ENCODE measurements at places on chromosomes 1 and 21.

DNA sequence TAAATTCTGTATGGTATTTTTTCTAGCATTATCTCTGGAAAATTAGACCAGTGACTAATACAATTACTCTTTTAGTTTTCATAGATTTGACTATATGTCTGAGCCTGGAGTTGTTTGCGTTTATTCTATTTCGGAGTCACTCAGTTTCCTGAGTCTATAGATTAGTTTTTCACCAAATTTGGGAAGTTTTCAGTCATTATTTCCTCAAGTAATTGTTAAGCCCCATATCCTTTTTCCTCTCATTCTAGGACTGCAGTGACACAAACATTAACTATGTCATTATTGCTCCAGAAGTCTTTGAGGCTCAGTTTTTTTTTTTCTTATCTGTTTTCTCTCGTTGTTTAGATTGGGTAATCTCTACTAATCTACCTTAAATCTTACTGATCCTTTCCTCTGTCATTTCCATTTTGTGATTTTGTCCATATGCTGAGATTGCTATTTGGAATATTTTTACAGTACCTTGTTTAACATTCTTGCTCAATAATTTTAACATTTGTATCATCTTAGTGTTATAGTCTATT, 886.2 kb downstream of the LTN1 start:
- DNase-seq, result no peak

DNA sequence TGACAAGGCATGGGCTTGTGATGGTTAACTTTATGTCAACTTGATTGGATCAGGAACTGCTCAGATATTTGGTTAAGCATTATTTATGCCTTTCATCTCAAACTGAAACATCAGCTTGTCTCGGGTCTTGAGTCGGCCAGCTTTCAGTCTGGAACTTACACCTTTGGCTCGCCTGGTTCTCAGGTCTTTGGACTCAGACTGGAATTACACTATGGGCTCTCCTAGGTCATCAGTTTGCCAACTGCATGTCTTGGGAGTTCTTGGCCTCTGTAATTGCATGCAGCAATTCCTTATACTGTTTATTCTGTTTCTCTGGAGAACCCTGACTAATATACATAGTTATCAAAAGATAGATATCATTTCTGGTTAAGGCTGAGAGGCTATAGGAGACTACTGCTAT, 653.7 kb downstream of the ADGRL2 start:
- no peak for DNase-seq

- no peak for DNase-seq
Measured at GRCh38 chr1:154758346-154758745, 111.7 kb downstream of the KCNN3 start.

DNA sequence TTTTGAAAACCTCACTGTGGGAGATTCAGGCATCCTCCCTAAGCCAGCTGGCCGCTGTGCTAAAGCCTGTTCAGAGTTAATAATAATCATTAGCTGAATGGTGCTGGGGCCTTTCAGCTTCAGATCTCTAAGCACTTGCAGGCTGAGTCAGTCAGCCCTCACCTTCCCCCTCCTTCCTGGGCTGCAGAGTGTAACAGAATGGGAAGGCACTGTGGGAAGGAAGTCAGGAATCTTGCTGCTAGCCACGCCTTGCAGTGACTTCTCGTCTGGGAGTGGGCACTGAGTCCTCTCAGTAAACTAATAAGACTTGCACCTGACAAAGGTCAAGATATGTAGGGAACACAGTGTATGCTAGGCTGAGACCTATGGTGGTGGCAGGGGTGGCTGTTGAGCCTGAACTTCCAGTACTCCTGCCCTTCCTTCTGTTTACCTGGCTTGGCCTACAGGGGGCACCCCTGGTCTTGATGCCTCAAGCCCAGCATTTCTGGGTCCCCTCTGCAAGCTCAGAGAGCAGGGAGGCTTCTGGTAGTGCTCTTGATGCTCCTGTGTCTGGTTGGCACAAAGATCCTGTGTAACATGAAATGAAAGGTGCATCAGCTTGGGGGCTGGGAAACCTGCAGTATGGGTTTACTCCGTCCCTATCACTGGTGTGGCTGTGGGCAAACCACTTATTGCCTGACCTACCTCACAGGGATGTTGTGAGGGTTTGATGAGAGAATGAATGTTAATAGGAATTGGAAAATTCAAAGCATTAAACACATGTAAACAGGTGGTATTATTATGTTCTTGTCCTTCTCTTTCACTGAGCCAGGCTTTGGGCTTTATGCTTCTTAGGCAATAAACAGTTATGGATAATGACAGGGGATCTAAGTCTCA, 6.0 kb downstream of the CYB561D1 start:
- DNase-seq, result no peak

GRCh38 chr1:204647114-204647804, 38.3 kb downstream of the LRRN2 start:
- DNase-seq, result no peak

DNA sequence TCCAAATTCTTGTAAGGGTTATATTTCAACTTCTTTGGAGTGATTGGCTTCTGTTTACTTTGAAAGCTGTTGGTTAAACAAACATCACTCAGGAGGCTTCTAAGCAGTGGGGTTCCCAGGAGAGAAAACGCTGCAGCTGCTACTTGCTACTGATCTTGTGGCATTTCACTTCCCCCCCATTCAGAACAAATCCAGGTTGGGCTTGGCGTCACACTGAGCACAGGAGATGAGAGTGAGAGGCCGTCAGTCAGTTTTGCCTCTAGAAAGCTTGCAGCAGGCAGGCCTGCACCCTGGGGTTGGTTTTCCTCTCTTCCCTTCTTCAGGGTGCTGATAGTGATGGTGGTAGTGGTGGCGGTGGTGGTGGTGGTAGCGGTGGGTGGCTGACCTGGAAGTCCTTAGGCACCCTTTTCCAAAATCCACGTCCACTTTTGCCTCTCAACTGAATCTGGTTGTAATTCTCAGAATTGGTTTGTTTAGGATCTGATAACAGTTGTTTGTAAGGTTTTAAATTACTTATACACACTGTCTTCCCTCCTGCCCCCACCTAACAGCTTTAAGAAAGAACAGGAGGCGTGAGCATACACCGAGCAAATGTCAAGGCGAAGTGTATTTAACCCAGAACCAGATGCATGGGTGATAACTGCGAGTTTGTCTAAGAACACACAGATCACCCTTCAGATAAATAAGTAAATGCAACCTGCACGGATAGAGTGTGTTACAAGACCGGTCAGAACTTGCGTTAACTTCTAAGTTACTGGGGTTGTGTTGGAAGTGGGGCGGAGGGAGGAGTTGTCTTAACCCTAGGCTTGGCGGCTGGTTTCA, 3.2 kb upstream of the PROX1 start:
- no peak for DNase-seq

DNA sequence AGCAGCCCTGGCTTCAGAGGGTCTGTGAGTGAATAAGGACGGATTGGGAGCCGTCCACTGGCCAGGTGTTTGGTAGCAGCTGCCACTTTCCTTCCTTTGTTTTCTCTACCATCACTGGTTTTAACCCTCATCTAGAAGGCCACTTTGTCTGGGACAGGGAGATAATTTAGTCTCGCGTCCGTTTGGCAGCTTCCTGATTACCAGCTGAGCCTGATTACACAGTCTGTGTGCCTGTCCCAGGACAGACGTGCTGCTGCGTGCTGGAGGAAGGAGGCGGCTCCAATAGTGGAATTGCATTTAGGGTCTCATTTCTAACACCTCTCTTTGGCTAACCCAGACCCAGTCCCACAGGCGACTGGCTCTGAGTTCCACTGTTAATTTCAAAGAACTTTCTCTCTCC, 24.6 kb upstream of the CASQ2 start:
- DNase-seq, result no peak

DNA sequence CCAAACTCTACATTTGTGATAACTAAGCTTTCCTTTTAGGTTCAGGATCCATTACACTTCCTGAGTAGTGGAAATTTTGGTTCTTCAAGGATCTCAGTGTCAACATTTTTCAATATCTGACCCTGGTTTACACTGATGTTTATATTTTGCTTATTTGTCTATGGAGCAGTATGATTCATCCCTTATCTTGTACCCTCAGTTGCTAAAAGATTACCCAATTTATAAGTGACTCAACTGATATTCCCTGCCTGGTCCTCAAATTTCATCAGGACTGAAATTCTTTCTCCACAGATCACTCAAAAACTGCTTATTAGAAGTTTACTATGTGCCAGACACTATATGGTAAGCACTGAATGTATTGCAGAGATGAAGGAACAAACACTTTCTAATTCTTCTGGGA, 139.1 kb upstream of the CHRM3 start:
- DNase-seq, result no peak

DNA sequence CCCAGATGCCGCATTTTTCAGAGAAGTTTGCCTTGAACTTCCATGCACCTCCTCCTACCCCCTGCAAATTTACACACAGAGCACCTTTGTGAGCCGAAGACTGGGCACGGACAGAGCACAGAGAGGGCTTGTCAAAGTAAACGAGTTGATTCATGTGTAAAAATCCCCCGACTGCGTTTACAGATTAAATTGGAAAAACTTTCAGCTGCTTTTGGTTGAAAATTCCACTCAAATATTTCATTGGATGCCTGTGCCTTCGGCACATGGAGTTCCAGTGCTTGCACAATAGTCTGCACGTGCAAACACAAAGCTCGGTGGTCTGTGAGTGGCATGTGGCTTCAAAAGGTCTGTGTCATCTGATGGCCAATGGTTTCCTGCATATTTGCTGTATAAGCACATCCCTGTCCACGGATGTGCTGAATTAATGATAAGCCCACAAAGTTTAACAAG, 177.5 kb downstream of the SETD4 start:
- no peak for DNase-seq

GRCh38 chr21:42532466-42533181, 19.0 kb downstream of the SLC37A1 start:
- no peak for DNase-seq

GRCh38 chr1:59076612-59077011, 220.3 kb upstream of the FGGY start:
- DNase-seq, result no peak

DNA sequence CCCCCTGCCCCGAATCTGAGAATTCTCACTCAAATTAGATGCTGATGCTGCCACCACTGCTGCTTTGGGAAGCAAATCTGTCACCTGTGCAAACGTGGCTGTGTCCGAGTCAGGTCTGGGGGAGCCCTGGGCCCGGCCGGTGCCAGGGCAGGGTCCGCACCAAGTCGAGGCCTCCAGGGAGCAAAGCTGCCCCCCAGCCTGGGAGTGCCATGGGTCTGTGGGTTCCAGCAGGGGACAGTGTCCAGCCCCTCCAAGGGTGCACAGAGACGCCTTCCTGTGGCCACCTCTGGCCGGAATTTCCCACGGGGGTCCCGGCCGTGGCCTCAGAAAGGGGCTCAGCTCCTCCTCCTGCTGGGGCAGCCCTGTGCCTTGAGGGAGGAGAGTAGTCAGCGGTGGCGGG, 27.7 kb upstream of the TTLL10 start:
- DNase-seq, result no peak

DNA sequence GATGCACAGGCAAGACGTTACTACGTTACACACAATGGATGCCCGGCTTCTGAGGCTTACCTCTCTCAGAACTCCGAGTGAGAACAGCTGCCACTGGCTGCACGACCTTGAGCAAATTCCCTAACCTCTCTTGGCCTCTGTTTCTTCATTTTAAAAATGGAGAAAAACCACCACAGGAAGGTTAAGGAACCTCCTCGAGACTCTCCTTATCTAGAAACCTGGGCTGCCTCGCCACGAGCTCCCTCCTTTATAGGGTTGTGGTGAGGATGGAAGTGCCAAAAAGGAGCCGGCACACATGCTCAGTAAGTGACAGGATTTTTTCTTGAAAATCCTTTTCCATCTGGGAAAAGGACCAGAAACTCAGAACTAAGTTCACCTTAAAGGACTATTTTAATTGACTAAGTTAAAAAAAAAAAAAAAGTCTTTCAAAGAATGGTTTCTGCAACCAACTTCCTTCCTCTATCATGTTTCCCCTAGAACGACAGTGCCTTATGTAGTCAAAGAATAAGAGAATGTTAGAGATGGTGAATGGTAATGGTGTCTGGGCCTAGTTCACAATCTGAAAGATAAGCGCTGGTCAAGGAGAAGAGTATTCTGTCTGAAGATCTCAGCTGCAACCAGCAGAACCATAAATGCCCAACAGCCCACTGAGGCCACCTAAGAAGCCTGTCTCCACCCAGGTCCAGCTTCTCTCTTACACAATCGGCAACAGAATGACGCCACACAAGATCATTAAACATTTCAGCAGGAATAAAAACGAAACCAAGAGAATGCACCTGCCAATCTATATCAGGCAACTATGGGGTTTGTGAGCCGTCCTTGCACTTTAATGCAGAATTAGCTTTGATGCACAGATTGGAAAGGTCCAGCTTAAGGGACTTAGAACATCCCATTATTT, 64.9 kb downstream of the SLC45A1 start:
- no peak for DNase-seq

- DNase-seq, result no peak
Measured at GRCh38 chr1:46530791-46531409, 20.5 kb downstream of the KNCN start.

DNA sequence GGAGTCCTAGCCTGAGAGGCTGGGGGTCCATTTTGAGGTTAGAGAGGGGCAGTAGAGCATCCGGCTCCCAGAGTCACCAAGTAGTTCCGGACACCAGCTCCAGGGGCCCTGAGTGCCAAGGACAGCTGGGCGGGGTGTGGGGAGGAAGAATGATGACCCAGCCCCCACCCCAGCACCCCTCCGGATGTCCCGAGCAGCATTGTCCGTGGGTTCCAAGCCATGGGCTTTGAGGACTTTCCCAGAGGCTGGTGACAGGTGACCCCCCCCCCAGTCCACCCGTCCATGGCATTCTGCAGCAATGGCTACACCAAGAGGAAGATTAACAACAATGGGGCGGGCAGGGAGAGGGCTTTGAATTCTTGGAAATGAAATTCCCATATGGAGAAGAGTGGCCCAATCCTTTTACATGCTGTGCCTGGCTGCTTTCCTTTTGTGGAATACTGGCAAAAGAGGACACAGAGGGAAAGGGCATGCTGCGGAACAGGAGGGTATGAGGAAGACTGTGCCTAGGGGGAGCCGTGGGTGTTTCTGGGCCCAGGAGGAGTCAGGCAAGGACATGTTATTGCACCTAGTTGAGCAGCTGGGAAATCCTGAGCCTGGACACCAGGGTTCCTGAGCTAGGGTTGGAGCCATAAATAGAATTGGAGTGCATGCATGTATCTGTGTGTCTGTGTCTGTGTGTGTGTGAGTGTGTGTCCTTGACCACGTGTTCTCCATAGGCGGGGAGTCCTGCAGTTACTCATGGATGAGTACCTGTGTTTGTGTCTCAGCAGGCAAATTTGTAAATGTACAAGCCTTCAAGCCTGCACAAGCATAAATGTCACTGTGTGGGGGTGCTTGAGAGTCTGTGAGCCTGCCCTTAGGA, 956 bp downstream of the ATP1A2 start:
- no peak for DNase-seq

- DNase-seq, result no peak
Measured at GRCh38 chr1:24154215-24154614, 11.3 kb upstream of the IL22RA1 start.

- DNase-seq, result no peak
Measured at GRCh38 chr1:7015022-7015421, 229.8 kb downstream of the CAMTA1 start.

- no peak for DNase-seq
Measured at GRCh38 chr1:208106218-208106617, 138.0 kb downstream of the PLXNA2 start.

DNA sequence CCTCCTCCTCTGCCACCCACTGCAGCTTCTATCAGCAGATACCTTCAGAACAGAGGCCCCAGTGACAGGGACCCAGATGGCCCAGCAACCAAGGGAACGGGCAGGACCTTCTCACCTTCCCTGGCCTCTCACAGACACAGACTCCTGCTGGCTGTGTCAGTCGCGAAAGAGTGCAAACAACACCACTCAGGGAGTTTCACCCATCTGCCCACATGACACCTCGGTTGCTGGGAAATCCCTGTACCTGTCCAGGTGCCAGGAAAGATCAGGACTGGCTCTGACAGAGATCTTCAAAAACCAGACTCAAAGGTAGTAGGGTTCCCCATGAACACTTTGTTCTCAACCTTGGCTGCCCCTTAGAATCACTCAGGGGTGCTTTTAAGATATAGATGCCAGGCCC, 83.5 kb upstream of the HIVEP3 start:
- no peak for DNase-seq
